ENCODE measurements at places on chromosomes 4 and X.

DNA sequence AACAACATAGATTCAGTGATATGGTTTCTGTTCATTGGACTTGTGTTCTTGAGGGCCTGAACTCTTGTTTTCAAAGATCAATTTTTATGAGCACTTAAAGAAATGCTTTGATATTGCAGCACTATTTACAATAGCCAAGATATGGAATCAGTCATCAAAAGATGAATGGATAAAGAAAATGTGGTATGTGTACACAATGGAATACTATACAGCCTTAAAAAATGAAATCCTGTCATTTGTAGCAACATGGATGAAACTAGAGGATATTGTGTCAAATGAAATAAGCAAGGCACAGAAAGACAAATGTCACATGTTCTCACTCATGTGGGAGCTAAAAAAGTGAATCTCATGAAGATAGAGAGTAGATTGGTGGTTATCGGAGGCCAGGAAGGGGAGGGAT is 21.9 kb downstream of the RNF128 start:
- no peak for DNase-seq

DNA sequence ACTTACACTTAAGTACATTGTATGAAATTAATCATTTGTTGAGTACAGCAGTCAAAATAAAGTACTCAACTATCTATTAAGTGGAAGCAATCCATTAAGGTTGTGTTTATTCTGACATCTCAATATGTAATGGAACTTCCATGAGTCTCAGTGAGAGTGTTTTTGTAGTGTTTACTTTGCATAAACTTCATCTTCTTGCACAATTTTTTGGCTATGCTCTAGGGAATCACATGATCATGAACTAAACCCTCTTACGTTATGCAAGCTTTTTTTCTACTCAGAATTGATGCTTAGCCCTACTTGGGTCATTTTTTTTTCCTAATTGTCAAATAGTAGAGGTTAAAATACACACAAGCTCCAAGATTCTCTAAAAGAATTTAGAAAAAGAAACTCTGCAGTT is 21.1 kb upstream of the PIGA start:
- DNase-seq: no peak

GRCh38 chr4:8033067-8033755 is 93.5 kb upstream of the AFAP1 start:
- DNase-seq: no peak

DNA sequence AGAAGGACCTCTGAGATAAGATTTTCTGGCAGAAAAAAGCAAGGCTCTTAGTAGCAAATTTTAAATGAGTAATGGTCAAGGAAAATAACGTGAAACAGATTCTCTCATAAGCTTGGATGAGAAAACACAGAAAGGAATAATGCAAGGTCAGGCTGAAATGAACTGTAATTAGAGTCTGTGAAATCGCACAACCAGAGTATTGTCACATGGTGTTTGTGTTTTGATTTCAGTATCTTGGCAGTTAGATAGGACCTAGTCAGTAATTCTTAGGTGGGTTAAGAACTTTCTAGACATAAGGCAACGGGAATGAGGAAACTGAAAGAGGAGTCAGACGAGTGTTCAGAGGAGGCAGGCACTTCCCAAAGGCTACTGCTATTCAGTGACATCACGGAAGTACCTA is 34.6 kb downstream of the LIMCH1 start:
- DNase-seq: no peak

DNA sequence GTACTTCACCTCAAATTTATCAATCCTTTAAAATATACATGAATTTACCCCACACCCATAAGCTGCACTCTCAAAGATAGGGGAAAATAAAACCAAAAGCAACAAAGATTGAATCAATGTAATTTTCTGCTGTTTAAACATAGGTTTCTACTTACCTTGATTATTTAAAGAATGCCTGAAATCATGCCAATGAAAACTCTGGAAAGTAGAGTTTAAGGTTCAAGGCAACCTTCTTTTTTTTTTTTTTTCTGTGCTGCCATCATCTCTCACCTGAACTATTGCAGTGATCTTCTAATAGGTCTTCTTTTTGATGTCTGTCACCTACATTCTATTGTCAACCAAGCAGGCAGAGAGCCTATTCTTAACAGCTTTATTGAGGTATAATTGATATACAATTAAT is 682.1 kb downstream of the IL1RAPL1 start:
- DNase-seq: no peak

DNA sequence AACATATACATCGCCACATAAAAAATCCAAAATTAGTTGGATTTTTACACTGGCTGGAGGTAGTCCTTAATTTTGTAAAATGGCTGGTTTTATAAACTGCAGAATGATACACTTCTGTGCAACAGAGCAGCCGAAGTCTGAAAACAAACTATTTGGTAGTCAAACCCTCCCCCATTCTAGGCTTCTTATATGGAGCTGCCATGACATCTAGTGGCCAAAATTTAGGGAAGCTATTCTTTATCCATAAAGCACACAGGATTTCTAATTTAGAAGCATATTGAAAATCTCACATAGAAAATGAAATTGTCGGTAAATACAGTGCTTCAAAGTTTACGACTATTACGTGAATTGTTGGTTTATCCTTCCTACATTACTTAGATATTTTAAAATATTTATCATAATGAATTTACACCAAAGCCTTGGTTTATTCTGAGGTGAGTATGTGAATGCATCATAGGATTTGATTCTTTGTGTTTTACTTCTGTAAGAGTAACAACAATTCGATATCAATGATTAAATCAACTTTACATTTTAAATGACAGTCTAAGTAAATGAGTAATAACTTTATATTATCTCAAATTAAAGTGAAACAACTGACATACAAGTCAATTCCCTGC is 113.4 kb upstream of the FAM241A start:
- peak; percentile 69 for DNase-seq

DNA sequence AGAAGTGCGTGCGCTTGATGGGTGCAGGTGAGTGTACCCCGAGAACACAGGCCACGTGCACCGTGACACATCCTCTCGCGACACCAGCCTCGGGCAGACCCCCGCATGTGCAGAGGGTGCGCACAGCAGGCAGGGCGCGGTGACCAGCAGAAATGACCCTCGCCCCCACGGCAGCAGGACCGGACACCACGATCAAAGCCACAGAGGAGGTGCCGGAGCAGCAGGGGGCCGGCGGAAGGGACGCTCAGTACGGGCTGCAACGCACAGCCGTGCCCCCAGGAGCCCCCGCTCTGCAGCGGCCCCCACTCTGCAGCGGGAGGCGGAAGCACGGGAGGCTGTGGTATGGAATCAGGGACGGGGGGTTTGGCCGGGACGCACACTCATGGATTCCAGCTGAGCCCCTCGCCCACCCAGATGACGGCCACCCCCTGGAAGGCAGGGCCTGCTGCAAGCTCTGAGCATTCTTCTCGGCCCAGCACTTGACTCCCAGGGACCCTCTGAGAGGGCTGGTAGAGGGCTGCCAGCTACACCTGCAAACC is 17.1 kb downstream of the PPP2R3B start:
- no peak for DNase-seq

DNA sequence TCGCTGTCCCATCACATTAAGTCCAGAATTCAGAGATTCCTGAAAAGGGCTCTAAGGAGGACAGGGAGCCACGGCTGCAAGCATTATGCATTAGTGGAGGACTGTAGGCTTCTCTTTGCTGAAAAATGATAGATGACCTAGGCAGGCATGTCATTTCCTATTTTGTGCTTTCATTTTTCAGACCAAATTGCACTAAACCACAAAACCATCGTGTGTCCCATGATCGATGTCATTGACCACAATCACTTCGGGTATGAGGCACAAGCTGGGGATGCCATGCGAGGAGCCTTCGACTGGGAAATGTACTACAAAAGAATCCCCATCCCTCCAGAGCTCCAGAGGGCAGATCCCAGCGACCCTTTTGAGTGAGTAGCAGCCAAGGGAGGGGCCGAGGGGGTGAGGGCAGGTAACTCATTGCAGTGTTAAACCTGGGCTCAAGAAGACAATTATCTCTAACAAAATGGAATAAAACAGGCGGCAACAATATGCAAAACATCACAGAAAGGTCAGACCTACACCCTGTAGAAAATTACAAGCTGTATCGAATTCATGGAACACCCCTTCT is 355.2 kb upstream of the GALNT7 start:
- peak; percentile 50 for DNase-seq
